Brain microvascular endothelial cell (primary cell): ENCODE measurements at places on chromosomes 3 and 15.

DNA sequence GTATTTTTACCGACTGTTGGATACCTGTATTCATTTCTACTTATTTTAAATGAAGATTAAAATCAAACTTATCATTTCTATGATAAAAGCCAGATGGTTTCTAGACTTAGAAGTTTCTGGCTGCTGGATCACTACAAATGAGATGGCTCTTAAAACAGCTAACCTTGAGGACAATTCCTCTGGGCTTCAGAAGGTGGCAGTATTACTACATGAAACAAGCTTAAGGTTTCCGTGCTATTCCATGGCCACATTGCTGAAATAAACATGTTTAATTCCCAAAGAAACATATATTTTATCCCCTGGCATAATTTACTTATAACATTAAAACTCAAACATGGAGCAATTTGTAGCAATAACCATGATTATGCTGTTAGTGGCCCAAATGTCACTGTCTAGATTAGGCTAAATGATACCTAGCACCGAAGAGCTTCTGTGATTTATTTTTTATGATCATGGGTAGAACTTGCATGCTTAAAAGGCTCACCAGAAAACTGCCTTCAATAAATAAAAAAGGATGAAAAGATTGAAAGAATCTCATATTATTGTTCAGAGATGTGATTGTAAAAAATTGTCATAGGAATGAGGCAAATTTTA, 204.0 kb upstream of the NANOGP8 start:
- DNase-seq = peak; percentile 54

DNA sequence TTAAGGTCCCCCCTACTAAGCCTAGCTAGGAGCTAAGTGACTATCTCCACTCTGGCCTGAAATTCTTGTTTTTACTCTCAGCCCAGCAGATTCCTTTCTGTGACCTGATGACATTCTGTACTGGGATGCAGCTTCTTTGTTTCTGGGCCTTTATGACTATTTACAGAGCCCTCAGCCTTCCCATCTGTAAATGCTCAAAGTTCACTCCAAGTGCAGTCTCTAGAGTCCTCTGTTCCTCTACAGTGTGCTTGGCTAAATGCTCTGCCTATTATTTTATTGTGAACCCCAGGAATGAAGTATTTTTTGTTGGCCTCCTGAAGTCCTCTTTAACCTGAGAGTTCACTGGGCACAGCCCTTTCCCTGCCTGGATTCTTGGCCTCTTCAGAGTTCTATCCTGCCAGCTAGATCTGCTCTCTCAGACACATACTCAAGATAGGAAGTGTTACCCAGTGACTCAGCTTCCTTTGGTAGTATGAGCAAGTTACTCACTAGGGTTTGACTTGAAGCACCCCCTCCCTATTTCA, 278.1 kb upstream of the P2RY1 start:
- DNase-seq = peak; percentile 79

GRCh38 chr15:69848551-69849231, 249.0 kb downstream of the TLE3 start:
- no peak for DNase-seq

DNA sequence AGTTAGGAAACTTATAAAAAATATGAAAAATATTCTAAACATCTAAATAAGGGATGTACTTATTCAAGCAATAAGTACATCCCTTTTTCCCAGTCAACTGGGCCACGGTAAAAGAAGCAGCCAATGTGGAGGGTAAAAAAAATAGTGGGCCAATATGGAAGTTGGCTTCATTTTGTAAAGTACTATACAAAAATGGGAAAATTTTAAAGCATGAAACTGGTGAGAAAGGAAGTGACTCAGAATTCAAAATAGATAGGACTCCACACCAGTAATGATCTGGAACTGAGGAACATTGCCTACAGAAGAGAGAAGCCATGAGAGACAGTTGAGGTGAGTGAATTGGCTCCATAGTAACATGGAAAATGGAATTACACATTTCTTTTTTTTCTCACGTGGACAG, 108.9 kb downstream of the FNDC3B start:
- no peak for DNase-seq

DNA sequence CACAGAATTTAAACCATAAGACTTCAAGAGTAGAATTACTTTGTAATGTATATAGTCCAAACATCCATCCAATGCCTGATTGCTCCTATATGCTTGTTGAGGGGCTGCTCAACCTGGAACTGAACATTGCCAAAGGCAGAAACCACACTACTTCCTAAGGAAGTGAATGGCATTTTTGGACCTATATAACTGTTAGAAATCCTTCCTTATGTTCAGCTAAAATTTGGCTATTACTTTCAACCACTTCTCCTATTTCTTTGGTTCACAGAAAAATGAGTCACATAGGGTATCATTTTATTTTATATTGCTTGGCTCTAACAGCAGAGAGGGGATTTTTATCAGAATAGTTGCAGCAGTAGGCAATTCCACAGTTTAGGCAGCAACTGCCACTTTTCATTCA, 342.1 kb downstream of the SLC9A9 start:
- DNase-seq = no peak

DNA sequence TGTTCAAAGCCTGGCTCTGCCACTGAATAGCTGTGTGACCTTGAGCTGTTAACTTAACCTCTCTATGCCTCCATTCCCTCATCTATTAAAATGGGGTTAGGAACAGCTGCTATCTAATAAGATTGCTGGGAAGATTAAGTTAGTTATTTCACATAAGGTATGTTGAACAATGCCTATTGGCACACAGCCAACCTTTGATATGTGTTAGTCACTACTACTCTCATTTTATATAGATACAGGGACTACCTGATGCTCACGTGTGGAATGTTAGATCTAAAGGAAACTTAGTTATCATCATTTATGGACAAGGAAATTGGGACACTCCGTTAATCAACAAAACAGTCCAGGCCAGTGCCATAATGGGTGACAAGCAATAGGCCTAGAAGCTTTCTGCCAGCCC, 332.4 kb upstream of the PPP2R3A start:
- DNase-seq = no peak

DNA sequence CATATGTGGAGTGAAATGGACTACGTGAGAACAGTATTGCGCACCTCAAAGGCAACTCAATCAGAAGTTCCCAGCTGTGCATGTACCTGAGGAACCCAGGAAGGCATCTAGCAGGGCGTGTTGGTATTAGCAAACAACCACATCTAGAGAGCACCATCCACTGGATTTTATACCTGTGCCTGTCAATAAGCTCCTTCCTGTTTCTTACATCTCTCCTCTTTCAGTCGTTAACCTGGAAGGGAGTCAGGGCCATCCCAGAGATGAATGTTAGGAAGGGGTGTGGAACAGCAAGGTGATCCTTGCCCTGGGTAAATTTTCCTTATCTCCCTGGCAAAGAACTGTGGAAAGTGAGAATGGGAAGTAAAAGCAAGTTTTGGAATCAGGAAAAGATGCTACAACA, 29.6 kb upstream of the CHMP2B start:
- no peak for DNase-seq
